Sigmoid colon (tissue), 7 donors: ENCODE measurements at places on chromosomes 4 and X. TPM values are rescaled to one million over a fixed set of nuclear protein-coding genes. Genes with fewer than 3 reads are reported as not detected.

- DNase-seq = no peak
Measured at GRCh38 chrX:13028871-13029636, 15.4 kb downstream of the FAM9C start.

The GPR34 gene
- polyA plus RNA-seq = 10.2 TPM

DNA sequence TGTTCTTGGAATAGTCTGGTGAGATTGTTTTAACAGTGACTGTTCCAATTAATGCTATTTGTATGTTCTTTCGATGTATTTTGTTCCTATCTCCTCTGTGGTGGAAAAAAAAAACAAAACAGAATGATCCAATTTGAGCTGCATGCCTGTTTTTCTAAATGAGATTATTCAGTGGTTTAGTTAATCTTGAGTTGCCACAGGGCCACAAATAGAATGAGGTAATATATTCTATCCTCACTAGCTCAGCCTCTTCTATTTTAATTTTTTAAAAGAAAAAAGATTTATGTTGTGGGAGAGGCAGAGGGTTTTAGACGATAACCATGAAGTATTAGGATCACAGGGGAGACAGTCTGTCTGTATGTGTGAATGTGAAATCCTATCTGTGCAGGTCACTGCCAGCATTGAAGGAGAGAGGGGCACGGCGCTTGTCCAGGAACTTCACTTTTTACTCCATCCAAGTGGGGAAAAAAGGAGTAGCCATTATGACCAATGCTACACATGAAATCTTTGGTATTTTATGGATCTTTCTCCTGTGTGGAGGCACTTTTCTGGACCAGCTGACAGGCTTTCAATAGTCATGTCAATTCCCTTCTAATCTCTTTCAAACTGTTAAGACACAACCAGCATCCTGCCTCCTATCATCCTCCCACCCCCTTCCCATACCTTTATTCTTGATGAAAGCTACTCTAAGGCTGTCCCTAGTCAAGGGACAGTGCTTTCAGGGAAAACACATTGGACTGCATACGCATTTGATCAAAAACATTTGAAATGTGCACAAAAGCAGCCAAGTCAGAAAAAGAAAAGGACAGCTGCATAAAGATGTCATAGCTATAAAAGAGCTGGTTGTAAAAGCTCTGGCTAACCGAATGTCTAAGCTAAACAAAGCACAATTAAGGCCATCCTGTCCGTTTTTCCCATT is 1063.8 kb upstream of the INTU start:
- DNase-seq = no peak

- no peak for DNase-seq
Measured at GRCh38 chr4:70713453-70714078, 8.2 kb upstream of the RUFY3 start.

The GLRA2 gene
- polyA plus RNA-seq = not detected
